ENCODE measurements at places on chromosomes 4 and X.

DNA sequence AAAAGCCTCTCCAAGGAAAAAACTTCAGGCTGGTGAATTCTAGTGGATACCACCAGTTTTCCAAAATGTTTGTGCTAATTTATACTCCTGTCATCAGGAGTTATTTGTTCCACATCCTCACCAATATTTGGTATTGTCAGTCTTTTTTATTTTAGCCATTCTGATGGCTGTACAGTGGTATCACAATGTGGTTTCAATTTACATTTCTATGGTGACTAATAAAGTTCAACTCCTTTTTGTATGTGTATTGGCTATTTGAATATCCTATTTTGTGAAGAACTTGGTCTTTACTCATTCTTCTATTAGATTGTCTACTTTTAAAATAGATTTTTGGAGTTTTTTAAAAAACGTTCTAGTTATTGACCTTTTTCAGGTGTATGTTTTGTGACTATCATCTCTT is 33.0 kb upstream of the FRAS1 start:
- no peak for DNase-seq

- no peak for DNase-seq
Observed at GRCh38 chrX:79259073-79259689, 108.0 kb downstream of the ITM2A start.

GRCh38 chrX:65997978-65998717 is 41.7 kb downstream of the VSIG4 start:
- no peak for DNase-seq

DNA sequence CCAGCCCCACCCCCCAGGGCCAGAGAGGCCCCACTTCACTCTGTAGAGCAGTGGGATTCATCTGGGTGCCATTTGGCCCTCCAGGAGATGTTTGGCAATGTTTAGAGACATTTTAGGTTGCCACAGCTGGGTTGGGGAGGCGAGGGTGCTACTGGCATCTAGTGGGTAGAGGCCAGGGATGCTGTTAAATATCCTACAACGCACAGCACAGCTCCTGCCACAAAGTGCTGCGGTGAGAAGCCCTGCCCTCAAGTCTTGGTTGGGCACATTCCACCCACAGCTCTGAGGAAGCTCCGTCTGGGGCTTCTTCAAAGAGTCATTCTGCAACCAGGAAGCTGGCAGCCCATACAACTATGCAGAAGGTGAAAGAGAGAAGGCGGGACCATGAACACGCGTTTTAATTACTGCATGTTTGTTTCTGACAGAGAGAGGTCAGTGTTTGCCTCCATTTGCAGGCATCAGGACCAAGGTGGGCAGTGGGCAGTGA is 48.1 kb upstream of the FAM9C start:
- no peak for DNase-seq

DNA sequence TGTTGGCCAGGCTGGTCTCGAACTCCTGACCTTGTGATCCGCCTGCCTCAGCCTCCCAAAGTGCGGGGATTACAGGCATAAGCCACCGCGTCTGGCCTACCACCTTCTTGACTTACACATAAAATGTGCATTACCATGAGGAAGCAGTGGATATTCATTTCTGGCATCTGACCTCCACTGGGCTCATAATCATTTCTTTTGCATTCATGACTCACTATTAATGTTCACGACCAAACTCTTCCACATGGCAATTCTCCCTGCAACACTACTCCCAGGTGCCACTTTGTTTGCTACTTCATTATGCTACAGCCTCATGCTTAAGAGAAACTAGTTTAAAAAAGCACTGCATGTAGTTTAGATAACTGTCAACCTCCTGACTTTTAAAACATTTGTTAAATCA is 22.7 kb downstream of the RASGEF1B start:
- no peak for DNase-seq

DNA sequence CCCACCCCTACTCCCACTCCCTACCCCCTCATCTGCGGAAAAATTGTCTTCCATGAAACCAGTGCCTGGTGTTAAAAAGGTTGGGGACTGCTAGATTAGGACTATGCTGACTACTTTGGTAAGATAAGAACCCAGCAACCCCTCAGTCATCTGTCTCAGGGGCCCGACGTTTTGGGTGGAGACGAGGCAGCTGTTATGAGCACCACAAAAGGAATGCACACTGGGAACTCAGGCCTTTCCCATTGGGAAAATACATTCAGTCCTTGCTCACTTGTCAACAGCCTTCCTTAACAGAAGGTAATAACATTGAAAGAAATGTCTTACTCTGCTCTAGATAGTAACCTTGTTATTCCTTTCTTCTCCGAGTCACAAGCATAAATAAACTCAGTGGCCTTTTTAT is 310.8 kb downstream of the AFF2 start:
- no peak for DNase-seq

- no peak for DNase-seq
Observed at GRCh38 chr4:163590103-163590502, 95.6 kb downstream of the TMA16 start.

DNA sequence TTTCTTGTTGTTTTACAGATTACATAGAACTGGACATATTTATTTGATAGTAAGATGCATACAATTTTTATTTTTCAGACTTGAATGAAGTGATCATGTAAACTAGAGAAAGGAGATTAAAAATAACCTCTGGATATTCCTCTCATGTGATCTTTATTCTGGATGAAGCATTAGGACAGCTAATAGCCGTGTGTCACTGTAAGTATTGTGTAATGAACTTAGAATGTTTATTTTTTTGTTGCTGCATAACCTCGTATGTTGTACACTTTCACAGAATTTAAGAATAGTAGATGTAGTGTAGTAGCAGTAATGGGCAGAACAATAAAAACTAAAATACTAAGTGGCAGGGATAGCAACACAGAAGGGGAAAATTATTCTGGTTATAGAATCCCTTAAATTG is 2094.5 kb upstream of the TENM3 start:
- DNase-seq, result no peak

GRCh38 chr4:147940171-147940570 is 208.3 kb downstream of the ARHGAP10 start:
- no peak for DNase-seq

DNA sequence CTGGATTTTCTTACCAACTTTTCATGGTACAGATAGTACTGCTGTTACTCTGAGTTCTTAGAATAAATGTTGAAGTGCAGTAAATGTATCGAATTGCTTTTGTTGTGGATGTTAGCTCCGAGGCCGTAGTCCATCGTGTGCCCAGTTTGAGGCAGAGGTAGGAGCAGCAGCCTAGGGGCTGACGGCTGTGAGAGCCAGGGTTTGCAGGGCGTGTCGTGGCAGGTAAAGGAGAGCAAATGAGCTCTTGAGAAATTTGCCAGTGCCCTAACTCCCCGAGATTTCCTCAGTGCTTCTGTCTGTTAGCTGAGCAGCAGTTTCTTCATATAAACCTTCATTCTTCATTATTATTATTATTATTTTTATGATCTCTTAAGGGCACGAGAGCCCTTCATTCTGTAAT is 21.6 kb downstream of the PRIMPOL start:
- DNase-seq, result no peak

DNA sequence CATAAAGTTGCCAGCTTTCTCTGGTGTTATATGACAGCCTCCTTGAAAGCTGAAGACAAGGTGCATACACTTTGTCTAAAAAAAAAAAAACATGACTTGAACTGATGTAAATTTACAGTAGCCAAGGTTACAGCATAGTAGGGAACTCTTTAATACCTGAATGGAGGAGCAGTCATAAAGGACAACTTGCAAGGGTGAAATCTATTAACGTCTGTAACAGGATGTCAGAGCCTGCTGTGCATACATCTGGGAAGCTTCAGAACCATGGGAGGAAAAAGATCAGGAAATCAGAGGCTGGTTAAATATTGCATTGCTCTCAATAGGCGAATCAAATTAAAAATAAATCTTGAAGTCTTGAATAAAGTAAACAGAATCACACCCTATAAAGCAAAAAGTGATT is 484.0 kb upstream of the CTSO start:
- DNase-seq, result no peak

GRCh38 chr4:37652747-37653527 is 33.2 kb downstream of the RELL1 start:
- no peak for DNase-seq

- DNase-seq, result no peak
Observed at GRCh38 chrX:118519411-118520215, 24.0 kb downstream of the DOCK11 start.

DNA sequence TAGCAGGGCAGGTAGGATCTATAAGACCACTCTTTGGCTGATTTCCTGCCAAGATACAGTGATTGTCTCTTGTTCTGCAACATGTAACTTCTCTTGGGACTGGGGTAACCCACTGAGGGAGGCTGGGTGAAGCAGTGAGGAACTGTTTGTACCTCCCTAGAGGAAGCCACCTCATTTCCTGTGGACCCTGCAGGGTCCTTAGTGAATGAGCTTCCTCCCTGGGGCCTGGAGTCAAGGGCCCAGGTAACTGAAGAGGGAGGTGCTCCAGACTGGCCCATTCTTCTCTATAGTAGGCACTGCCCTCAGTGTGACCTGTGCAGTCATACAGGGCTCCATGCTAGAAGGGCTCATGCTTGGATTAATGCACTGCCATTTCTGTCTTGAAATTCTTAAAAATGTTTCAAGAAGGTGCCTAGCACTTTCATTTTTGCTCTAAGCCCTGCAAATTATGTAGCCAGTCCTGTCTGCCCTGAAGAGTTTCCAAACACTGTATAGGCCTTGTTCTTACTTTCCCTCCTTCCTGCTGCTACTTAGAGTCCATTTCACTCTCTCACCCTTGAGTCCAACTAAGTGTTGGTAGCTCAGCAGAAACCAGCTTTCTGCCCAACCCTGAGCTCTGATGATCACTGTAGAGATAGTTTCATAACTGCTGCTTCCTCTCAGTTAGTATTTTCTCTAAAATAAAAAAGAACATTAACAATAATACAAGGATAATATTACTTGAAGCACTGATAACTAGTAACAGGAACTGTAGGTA is 8.5 kb upstream of the GRIA3 start:
- no peak for DNase-seq

GRCh38 chr4:55907469-55907868 is 41.3 kb upstream of the CEP135 start:
- no peak for DNase-seq

GRCh38 chr4:34464196-34464595 is 1780.1 kb downstream of the ARAP2 start:
- no peak for DNase-seq
